Activated CD8-positive, alpha-beta memory T cell treated with anti-CD3 and anti-CD28 coated beads for 48 hours (primary cell): ENCODE measurements at places on chromosomes 5 and 9.

GRCh38 chr5:42230839-42231238, 192.4 kb upstream of the GHR start:
- DNase-seq, result no peak

DNA sequence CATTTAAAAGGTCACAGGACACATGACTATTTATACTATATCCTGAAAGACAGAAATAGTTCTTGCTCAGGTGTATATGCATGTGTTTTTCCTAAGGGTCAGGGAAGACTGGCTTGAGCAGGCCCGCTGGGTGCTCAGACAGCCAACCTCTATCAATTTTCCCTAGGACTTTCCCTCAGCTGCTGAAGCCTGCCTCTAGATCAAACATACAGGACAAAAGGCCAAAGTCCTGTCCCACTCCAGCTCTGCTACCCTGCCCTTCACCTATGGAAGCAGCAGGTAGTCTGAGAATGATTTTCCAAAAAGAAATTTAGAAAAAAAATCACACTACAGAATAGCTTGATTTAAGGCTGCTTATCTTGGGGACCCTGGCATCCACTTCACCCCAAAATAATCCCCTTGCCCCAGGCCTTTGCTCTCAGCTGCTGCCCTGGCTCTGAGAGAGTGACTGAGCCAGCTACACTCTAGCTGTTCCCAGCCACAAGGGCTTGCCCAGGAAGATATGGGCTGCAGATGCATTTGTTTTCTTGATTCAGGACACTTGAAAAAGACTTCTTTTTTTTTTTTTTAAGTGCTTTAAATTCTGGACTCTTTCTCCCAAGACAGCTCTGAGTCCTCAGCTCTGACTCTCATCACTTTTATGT, 42.5 kb downstream of the KLHL3 start:
- DNase-seq, result no peak

DNA sequence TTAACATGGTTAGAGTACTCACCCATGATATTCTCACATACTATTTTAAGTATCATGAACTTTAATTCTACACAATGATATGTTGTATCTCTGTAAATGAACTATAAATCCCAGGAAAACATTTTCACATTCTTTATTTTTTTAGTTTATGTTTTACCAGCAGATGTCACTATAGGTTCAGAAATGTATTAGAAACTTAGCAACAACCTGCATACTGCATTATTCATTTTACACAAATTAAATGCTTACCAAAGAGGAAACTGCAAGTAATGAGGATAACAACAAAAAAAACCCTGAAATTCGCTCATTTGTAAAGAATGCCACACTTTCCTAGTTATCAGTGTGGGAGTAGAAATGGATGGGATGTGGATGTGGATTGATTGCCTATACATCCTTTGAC, 217.5 kb upstream of the OTULINL start:
- DNase-seq, result no peak

DNA sequence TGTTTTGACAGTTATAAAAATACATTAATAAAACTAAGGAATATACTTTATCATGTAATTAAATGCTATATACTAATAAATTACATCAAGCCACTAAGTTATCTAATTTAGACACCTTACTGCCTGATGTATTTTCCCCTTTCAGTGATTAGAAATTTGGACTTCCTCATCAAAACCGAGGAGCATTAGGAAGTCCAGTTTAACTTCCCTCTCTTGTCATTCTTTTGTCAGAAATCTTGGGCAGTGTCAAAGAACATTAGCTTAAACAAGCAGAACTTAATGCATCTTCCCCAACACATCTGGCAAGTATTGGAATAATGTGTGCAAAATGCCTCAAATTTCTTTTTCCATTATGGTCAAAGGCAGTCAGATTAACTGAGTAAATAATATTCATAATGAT, 81.6 kb downstream of the PLPP1 start:
- DNase-seq, result no peak

- no peak for DNase-seq
These were observed 194.7 kb upstream of the KLF4 start for GRCh38 chr9:107684224-107684623.

DNA sequence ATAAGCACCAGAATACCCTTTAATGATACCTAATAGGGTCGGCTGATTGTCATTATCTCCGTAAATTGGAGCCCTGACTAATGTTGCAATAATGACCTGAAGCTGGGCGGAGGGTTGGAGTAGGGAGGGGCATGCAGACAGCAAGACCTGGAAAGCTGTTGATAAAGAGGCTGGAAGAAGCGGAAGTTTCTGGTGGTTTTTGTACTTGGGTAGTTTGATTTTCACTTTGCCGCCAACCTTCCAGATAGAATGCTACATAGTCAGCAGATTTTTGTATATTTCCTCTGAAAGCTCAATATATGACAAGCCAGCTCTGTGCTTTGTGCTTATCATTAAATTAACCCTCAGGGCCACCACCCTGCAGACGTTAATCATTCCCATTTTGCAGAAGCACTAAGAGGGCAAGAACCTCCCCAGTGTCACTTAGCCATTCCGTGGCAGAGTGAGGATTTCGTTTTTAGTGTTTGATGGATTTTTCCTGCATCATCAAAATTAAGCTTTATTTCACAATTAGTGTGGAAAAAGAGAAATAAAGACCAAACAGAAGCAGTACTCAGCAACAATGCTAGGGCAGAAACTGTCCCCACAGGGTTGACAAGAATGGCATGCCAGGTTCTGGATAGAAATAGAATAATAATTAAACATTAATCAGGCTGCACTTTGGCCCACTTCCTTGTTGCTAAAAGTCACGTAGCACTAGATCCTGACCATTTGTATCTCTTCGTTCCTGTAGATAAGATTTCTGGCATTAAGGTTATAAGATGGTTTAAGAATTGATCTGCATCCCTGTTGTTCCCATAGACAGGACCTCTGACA, 34.7 kb downstream of the DIRAS2 start:
- no peak for DNase-seq
